Activated T-cell treated with anti-CD3 and anti-CD28 coated beads, Interleukin-2, amount 50 U/mL, for 4 hours (primary cell): ENCODE measurements at places on chromosomes 5 and 9. TPM values are rescaled to one million over a fixed set of nuclear protein-coding genes. Genes with fewer than 3 reads are reported as not detected.

DNA sequence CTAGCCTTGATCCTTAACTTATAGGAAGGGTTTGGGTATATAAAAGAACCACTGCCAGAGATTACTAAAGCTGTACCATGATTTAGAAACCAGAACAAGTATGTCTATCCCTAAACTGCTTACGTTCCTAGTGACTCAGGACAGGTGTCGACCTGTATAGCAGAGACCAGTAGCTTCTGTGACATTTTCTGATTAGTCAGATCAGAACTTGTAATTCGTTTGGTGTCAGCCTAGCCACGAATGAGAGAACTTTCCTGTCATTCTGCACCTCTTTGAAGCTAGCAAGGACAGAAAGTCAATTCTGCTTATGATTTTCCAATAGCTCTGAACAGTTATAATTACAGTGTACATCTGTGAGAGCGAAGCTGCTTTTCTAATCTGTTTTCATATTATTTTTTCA is 39.5 kb downstream of the PRKACG start:
- no peak for DNase-seq

- DNase-seq = no peak
Measured at GRCh38 chr9:96616817-96617438, 2.7 kb downstream of the CDC14B start.

- DNase-seq = no peak
Measured at GRCh38 chr5:84885485-84886258, 501.0 kb upstream of the EDIL3 start.

Gene SLC36A2
- not detected for total RNA-seq

DNA sequence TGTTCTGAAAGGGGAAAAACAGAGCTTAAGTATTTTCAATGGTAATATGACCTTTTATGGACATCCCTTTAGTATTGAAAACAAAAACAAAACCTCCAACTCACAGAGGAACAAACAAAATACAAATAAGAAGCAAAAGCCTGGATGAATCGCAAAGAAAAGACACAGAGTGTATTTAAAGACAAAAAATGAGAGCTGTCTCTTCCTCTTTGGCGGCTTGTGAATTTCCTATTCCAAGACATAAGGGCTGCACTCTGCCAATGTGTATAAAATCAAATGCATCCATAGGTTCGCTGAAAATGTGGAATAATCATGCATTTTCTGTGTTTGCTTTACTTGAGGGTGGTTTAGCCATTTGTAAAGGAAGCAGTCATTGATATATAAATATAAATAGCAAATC is 739.3 kb upstream of the ZNF608 start:
- DNase-seq = no peak

Gene PCDHGA8
- not detected for total RNA-seq

Gene STPG3
- total RNA-seq = not detected

DNA sequence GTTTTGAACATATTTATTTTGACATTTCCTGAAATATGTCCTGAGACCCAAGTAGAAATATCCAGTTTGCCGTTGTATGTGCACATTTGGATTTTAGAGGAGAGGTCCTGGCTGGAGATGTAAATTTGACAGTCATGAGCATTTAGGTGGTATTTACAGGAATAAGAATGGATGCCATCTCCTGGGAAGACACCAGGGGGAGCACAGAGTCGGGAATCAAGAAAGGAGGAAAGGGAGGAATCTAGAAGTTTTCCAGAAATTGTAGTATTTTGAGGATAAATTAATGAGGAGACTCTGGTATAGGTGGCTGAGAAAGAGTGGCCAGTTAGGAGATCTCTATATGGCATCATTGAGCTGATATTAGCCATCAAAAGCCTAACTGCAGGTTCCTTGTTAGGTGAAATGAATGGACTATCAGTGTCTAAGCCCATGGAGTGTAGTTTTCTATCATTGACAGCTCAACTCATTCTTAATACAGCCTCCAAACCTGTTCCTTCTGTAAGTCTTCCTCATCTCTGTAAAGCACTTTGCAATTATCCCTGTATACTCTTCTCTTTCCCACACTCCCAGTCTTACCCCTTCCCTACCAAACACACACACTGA is 7.2 kb downstream of the GAPT start:
- DNase-seq = no peak

- no peak for DNase-seq
Measured at GRCh38 chr9:3846573-3846972, 320.8 kb upstream of the RFX3 start.

Gene BTNL8
- total RNA-seq = not detected
